ENCODE measurements at places on chromosomes 7 and 10. TPM values are rescaled to one million over a fixed set of nuclear protein-coding genes. Genes with fewer than 3 reads are reported as not detected.

- no peak overlapping the region for H3K4me3 ChIP-seq
- peak; percentile 42 for DNase-seq
- H3K36me3 ChIP-seq, result no peaks in the 10 kb centered on the region
- H3K4me1 ChIP-seq, result peaks cover 11% of the 10 kb centered on the region
- H3K27ac ChIP-seq, result no peak overlapping the region
Measured at GRCh38 chr7:44287488-44288380, 37.7 kb downstream of the CAMK2B start.

GRCh38 chr7:96285579-96285978 is 36.3 kb downstream of the SLC25A13 start:
- DNase-seq, result no peak
- H3K27ac ChIP-seq, result no peak overlapping the region
- H3K4me3 ChIP-seq, result no peak overlapping the region
- no peaks in the 10 kb centered on the region for H3K27me3 ChIP-seq
- no peaks in the 10 kb centered on the region for H3K36me3 ChIP-seq
- no peaks in the 10 kb centered on the region for H3K4me1 ChIP-seq

- no peak overlapping the region for H3K27ac ChIP-seq
- no peaks in the 10 kb centered on the region for H3K27me3 ChIP-seq
- no peak for DNase-seq
- H3K4me1 ChIP-seq, result no peaks in the 10 kb centered on the region
Measured at GRCh38 chr7:146772601-146773000, 656.0 kb downstream of the CNTNAP2 start.

GRCh38 chr10:76393875-76394706 is 962.7 kb downstream of the LRMDA start:
- no peak for DNase-seq
- H3K27me3 ChIP-seq, result no peaks in the 10 kb centered on the region
- H3K27ac ChIP-seq, result no peak overlapping the region

GRCh38 chr7:155244675-155245074 is 53.0 kb upstream of the INSIG1 start:
- H3K27ac ChIP-seq, result no peak overlapping the region
- no peak overlapping the region for H3K4me3 ChIP-seq
- H3K4me1 ChIP-seq, result no peaks in the 10 kb centered on the region
- H3K27me3 ChIP-seq, result no peaks in the 10 kb centered on the region

GRCh38 chr10:110344622-110345021 is 39.9 kb upstream of the SMNDC1 start:
- H3K27me3 ChIP-seq, result no peaks in the 10 kb centered on the region
- no peak overlapping the region for H3K27ac ChIP-seq
- no peaks in the 10 kb centered on the region for H3K4me1 ChIP-seq
- no peak for DNase-seq
- no peak overlapping the region for H3K4me3 ChIP-seq
- H3K36me3 ChIP-seq, result no peaks in the 10 kb centered on the region

The SLC13A1 gene
- total RNA-seq, result not detected

The CYP2E1 gene
- 0.86 TPM for total RNA-seq

Data from lower lobe of right lung (tissue), 2 donors.